Posterior cingulate gyrus (tissue), 11 donors: ENCODE measurements at places on chromosomes 11 and 22.

DNA sequence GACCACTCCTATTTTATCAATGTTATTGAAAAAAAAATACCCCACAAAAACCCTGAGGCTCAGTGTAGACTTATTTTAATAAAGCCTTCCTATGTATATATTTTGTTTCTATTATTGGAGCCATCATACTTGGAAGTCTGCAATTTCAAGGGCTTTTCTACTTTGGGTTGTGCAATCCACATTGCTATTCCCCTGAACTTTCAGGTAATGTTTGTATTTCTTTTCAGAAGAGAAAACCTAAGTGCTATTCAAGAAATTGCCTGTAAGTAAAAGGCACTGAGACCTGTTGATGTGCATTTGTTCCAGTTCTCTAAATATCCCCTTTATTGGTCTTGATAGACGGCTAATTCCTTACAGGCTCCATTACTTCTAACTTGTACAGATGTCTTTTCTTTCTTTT, 280.7 kb upstream of the RAG2 start:
- no peak for DNase-seq

DNA sequence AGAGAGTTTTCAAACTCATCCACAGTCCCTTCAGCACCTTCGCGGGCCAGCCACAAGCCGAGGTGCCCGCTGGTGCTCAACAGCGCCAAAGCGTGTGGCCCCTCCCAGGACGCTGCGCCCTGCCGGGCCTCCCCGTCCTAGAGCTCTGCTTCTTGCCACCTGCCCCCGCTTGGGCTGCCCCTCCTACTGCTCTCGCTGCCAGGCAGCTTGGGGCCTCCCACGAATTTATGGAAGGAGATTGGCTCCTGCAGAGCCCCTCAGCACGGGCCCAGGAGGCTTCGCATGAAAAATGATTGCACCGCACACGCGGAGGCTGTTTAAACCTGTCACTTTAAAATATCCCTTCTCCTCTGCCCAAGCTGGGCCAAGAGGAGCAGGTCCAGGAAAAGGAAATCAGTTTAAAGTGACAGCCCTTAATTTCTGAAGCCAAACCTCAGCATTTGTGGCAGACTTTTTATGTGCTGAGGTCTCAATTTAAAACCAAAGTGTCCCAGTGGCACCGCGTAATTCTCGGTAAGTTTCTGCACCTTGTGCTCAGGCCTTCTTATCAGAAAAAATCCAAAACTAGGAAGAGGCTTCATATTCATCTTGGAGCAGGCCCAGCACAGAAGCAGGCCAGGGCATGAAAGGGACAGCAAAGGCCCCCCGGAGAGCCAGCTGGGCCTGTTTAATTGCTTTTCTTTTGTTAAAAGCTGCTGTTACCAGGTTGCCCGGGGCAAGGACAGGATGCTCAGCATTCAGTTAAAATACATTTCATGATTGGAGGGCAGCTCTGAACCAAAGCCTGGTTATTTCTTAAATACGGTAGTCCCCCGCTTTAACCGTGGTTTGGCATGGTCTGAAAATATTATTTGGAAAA, 303.6 kb downstream of the OPCML start:
- peak; percentile 52 for DNase-seq

GRCh38 chr22:38312261-38312800, 4.9 kb downstream of the CSNK1E start:
- DNase-seq = no peak

- DNase-seq = peak; percentile 56
Measured at GRCh38 chr11:74255741-74256375, 55.6 kb downstream of the P4HA3 start.

GRCh38 chr11:70871881-70872280, 380.5 kb downstream of the SHANK2 start:
- DNase-seq = no peak

GRCh38 chr22:21032037-21032867, at the start of gene SLC7A4:
TSS of gene SLC7A4 (minus strand) at chr22:21032561. CDS start at chr22:21031812, 749 bp downstream.
- no peak for DNase-seq

DNA sequence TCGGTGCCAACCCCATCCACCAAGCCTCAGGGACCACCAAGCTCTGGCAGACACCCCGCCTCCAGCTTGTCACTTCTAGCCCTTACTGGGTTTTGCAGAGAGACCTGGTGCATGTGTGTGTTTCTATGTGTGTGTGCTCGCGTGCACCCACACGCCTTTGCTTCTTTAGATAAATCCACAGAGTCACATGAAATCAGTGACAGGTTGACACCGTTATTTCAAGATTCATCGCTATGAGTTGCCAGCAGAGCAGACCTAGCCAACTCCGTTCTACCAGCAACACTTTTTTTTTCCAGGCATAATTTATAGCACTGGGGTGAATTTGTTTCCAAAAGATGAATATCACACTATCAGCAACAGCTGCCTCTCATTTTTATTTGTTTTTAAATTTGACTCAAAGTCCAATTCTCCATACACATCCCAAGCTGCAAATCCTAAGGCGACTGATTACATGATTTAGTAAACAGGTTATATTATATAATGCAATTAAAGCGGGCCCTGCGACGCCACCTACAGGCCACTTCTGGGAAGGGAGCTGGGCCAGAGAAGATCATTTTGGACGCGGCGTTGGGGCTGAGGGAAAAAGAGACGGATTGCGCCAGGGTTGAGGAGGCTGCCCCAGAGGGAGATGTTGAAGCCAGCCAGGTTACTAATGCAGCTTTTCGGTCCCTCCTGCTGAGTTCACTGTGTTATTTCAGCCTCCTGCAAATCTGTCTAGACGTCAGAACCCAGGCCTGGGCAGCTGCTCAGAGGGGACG, 150.5 kb downstream of the FEZ1 start:
- peak; percentile 91 for DNase-seq

DNA sequence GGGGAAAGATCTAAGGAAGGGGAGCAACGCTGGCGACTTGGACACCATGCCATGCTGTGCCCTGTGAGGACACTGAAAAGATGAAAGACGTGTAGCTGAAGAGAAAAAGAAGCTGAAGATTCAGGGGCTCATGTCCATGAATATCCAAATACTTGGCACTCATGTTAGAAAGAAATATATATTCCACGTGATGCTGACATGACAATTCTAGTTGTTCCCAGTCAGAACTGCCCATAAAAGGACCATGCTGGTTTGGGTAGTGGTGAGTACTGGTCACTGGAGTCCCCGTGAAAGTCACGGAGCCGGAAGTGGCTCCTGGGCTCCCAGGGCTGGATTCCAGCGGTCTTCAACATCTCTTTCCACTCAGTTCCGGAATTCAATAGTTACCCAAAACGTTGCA, 9.9 kb downstream of the MS4A15 start:
- no peak for DNase-seq

DNA sequence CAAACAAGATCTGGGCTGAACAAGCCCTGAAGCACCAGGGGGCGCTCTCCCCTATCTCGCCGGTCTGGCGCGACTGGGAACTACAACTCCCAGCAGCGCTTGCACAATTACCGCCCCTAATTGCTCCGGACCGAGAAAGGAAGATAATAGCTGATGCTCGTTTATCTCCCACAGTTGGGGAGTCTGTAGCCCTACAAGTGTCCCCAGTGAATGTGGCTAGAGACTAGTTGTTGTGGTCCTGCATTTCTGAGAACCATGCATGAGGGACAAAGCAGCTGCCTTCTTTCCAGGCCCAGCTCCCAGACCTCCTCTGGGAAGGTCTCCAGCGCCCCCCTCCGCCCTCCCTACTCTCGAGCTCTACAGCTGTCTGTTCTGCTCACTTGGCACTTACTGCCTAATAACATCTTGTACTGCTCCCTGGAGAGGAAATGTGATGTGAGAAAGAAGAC, 34.4 kb downstream of the NRXN2 start:
- peak; percentile 93 for DNase-seq

- DNase-seq = no peak
Measured at GRCh38 chr11:59195586-59195985, 17.1 kb downstream of the MPEG1 start.

DNA sequence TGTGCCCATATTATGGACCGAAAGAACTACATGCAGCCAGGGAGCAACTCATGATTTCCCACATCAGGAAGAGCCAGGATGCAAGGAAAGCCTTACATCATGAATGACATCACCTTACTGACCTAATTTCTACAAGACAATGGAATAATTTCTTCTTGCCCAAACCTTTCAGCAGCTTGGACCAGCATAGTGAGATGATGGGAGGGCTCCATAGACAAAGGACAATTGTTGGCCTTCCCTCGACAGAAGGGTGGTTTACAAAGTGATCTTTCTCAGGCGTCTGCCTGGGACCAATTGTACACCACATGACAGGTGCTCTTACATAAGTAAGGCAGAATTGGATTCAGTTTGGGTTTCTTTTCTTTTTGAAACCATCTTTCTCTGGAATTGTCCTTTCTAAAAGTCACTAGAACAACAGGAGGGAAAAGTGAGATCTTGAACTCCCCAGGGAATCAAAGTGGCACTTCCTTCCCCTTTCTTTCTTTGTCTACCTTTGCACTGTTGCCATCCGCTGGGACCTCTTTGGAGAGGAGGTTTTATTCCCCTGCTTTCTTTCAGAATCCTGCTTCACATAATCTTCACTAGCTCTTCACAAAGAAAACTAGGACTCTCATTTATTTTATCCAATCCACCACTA, 51.7 kb upstream of the PAK1 start:
- no peak for DNase-seq

GRCh38 chr11:119910051-119910450, 181.1 kb upstream of the NECTIN1 start:
- DNase-seq = no peak

DNA sequence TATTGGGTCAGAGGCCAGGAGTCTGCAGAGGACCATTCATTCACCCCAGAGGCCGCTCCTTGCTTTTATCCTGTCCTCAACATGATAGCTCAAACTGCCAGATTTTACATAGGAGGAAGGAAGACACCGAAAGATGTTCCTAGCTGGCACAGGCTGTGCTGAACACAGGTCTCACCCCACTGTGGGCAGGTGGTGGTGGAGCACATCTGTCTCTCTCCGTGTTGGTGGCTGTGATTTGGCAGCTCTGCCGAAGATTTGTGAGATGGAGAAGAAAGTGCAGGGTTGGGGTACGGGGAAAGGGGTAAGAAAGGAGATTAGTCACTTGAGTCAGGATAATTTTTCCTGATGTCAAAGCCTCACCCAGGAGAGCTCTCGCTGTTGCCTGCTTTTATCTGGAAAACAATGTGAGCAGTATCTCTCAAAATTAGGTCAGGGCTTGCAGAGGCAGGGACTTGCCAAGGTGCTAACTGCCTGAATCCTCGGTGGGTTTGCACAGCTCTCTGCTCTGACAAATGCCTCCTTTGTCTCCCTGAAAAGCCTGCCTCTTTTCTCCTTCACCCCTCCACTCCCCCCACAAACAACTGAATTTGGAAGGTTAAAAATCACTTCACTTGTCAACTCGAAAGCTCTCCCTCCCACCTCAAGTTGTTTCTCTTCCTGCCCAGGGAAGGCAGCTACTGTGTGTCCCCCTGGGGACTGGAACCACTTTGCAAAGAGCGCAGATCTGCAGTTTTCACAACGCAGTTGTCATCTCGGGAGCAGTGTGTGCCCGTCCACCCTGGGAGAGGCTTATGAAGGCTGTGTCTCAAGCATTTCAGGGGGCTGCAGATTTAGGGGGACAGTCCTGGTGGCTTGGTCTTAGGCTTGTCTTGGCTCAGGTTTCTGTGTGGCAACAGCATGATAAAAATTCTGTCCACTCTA, 299.7 kb downstream of the ST3GAL4 start:
- DNase-seq = no peak

DNA sequence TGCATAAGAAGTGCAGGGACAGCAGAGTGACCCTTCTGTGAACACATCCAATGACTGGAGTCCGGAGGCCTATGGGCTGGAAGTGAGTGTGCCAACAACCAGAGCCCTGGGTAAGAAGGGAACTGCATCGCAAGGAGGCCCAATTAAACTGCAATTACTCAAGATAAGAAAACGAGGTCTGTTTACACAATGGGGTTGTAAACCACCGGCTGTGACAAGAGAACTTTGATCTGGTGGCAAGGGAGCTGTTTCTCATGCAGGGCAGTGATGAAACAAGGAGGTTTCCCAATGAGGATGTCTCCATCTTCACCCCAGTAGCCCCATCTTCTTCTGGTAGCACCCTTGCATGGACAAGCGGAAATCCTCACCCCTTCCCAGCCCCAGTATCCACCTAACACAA, 21.5 kb downstream of the ETS1 start:
- no peak for DNase-seq

- no peak for DNase-seq
Measured at GRCh38 chr11:90775567-90776165, 552.8 kb upstream of the CHORDC1 start.

DNA sequence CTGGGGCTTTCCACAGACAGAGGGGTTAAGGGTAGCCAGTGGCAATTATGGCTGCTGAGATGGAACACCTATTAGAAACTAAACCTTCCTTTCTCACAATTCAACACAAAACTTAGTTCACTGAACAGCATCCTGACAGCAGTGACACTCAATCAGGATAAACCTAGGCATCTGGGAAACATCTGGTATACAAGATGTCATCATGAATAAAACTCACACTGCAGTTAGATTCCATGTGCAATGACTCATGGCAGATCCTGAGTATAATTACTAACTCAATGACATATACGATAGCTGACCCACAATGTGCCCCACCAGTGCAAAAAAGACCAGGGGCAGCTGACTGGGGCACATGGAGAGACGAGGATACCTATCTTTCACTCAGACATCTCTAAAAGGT, 17.7 kb downstream of the RBFOX2 start:
- DNase-seq = no peak

GRCh38 chr11:24312464-24313238, 184.2 kb upstream of the LUZP2 start:
- DNase-seq = no peak

- DNase-seq = no peak
Measured at GRCh38 chr22:31302006-31302405, 9.7 kb upstream of the PIK3IP1 start.

- peak; percentile 45 for DNase-seq
Measured at GRCh38 chr22:29503811-29504372, 23.9 kb downstream of the NEFH start.

DNA sequence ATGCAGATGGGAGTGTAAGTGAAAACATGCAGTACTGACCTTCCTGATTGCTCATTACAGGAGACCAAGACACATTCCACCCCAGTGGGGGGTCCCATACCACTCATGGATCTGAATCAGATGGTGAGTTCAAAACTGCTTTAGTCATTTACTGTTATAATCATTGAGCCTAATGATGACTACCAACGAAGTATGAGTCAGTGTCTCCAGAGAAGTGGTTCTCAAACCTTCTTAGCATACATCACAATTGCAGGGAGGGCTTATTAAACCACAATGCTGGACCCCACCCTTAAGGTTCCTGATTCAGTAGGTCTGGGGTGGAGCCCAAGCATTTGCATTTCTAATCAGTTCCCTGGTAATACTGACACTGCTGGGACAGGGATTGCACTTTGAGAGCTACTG, 75.8 kb downstream of the CD44 start:
- DNase-seq = no peak

DNA sequence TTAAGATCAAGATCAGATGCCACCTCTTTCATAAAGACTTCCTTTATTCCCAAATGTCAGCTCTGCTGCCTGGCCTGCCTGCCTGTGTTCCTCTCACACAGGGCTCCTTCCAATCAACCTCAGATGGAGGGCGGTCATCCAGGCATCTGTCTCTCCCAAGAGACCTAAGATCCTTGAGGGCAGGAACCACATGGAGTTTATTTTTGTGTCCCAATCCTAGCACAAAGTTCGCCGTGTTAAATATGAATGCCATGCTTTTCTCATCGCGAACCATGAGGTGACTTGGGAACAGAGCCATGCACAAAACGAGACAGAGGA, 72.7 kb upstream of the ARFGAP3 start:
- no peak for DNase-seq
